ENCODE measurements at places on chromosomes 1 and 21.
A peak's percentile ranks its signal among the peaks of the same experiment; 100 is the strongest.

DNA sequence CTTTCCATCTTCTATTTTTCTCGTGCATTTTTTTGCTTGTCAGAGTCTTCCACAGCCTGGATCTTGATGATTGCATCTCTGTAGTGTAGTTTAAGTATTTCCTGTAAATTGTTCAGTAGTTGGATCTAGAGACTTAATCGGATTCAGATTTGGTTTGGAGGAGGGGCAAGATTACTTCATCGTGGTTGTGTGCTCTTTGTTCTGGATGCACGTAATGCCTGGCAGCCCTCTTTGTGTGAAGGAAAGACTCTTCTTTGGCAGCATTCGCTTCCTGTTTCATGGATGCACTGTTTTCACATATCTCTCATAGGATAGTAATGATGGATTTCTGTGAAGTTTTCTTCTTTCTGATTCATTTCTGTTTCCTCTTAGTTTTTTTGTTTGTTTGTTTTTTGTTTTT, 14.2 kb downstream of the SEMA4A start:
- DNase-seq = no peak

- no peak for DNase-seq
These were observed 32.4 kb downstream of the ITPKB start for GRCh38 chr1:226706684-226707083.

GRCh38 chr1:24743404-24744211, 1.6 kb upstream of the CLIC4 start:
- no peak for DNase-seq

- no peak for DNase-seq
These were observed 13.7 kb downstream of the KIAA1614 start for GRCh38 chr1:180926164-180926981.

- peak; percentile 27 for DNase-seq
These were observed 26.2 kb upstream of the ID3 start for GRCh38 chr1:23585321-23586022.

DNA sequence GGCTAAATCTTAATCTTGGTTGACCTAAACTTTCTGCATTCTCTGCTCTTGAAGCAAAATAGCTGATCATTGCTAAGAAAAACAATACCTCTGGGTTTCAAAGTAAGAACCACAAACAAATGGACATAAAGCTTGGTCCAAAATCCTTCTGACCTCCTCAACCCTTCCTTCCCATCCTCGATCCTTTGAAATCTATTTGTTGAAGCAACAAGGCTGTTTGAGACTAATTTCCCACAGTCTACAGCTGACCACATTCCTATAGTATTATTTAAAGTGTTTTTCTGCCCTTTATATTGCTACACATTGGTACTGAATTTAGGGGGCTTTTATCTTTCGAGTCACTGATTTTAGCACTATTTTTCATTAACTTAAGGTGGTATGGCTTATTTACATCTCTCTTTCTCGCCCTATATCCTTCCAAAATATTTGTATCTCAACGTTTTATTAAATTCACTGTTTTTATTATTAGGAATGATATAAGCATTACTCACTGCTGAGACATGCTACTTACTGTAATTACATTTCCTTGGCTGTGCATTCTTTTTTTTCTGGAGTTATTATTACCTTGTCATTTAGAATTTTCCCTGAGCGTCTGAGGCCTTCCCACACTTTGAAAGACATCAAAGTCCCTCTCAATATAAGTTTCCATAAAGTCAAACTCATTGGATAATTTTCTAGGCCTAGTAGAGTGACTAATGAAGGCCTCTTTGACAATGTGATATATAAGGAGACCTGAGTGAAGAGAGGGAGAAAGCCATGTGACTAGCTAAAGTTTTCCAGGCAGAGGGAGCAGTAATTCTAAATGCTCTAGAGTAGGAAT, 73.9 kb downstream of the RAB3GAP2 start:
- DNase-seq = no peak

GRCh38 chr1:168550971-168551370, 7.2 kb upstream of the XCL2 start:
- DNase-seq = no peak

- DNase-seq = no peak
These were observed 65.7 kb downstream of the RUNX3 start for GRCh38 chr1:24864370-24864777.

DNA sequence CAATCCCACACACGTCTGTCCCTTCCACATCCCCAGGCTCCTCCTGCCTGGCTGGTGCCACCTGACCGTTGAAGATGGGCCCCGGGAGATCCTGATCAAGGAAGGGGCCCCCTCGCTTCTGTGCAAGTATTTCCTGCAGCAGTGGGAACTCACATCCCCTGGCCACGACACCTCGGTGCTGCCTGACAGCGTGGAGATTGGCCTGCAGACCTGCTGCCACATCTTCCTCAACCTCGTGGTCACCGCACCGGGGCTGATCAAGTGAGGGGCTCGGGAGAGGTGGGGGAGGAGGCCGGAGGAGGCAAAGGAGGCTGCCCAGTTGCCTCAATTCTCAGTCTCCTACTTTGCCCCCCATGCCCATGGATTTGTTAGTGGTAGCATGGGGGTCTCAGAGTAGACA, 5.6 kb downstream of the NCDN start:
- DNase-seq = no peak

DNA sequence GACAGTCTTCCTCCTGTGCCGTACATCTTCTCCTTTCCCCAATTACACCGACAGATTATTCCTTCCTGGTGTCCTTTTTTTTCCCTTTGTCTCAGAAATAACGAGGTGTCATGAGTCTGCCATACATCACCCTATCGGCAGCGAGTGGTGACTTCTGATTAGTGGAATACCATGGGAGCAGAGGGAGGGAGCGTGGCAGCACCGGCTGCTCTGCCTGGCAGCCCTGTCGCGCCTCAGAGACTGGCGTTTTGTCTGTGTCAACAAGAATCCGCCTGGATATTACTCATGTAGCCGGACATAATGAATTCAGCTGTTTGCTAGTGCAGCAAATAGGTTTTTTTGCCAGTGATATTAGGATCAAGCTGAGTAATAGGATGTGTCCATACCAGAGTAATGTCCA, 51.8 kb downstream of the UTP25 start:
- no peak for DNase-seq

- no peak for DNase-seq
These were observed 664.0 kb downstream of the SMYD3 start for GRCh38 chr1:245843101-245843500.

GRCh38 chr21:42237161-42237560, 18.2 kb downstream of the ABCG1 start:
- DNase-seq = no peak

DNA sequence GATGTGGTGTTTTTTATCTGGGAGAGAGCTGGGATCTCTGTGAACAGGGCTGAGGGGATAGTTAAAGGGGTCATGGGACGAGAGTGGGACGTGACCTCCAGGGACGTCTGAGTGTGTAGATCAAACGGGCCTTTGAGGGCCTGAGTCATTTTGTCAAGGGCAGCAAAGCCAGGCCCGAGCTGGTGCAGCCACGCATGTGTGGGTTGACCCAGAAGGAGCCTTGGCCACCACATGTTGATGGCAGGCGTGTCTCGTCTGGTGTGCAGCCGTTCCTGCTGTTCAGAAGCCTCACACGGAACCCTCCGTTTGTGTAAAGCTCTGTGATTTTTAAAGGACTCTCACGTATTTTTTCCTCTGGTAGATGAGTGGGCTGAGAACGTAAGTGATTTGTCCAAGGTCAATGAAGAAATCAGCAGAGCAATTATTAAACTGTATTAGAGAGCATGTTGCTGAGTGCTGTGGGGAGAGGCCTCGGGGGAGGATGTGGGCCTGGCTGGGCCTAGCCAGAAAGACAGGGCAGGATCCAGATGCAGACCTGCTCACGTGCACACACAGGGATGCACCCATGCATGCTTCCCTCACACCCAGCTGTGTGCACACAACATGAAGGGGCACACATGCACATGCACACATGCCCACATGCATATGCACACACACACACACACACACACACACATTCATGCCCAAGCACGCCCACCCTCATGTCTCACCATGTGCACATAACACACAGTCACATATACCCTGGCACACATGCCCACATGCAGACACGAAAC, 89.8 kb downstream of the AJAP1 start:
- DNase-seq = no peak

- no peak for DNase-seq
These were observed 107.9 kb downstream of the RUNX1 start for GRCh38 chr21:34941162-34941561.

- no peak for DNase-seq
These were observed 690 bp downstream of the C1orf216 start for GRCh38 chr1:35717911-35718476.

GRCh38 chr1:233025157-233025556, 74.7 kb downstream of the NTPCR start:
- DNase-seq = peak; percentile 46

GRCh38 chr1:1907098-1907736, 7.8 kb upstream of the CALML6 start:
- DNase-seq = no peak

DNA sequence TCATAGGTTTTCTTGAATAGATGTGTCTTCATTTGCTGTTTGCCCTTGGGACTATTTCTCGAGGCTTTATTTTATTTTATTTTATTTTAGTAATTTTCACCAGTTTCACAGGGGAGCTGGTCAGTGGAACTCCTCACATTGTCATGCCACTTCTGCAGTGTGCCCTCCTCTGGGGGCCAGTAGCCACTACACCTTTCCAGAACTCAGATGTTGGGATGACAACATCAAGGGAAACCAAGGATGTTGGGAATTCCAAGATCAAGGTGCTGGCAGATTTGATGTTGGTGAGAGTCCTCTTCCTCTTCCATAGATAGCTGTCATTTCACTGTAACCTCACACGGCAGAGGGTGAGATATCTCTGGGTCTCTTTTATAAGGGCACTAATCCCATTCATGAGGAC, 35.5 kb downstream of the SLC26A9 start:
- no peak for DNase-seq

DNA sequence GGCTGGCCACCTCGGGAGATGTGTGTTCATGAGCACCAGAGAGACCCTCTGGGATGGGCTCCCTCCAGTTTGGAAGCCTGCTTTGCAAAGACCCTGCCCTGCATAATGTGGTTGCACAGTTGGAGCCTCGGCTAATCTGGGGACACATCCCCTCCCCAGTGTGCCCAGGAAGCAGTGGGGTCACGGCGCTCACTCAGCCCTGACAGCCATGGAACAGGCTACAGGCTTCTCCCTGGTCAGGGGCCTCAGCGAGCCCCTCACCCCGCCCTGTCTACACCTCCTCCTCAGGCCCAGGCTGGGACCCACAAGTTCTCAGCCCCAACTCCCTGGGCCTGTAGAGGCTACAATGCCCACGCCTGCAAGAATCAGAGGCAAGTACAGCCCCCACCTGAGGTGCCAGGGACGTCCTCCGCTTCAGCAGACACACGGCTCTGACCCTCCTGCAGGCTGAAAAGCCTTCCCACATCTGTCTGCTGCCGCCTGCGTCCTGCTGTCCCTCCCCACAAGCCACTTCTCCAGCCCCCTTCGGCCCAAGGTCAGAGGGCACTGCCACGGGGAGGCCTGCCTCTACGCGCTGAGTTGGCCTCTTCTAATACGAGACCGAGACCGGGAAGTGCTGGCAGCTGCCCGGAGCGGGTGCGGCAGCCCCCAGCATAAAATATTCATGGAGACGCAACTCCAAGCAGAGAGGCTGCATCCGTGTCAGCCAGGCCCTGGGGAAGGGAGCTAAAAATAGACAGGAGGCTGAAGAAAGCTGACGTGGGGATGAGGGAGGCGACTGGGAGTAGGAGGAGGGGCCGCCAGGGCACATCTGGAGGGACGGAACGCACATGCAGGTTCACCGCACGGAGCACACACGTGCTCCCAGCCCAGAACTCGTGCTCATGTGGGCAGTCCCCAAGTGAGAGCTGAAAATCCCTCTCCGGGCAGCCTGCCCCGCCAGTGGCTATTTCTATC, 15.2 kb upstream of the GPR153 start:
- no peak for DNase-seq

GRCh38 chr1:39795651-39796050, 7.0 kb upstream of the BMP8B start:
- DNase-seq = no peak

GRCh38 chr1:204461331-204462228, 33.0 kb downstream of the PIK3C2B start:
- DNase-seq = no peak

GRCh38 chr1:45879885-45880598, 76.6 kb downstream of the MAST2 start:
- DNase-seq = no peak

DNA sequence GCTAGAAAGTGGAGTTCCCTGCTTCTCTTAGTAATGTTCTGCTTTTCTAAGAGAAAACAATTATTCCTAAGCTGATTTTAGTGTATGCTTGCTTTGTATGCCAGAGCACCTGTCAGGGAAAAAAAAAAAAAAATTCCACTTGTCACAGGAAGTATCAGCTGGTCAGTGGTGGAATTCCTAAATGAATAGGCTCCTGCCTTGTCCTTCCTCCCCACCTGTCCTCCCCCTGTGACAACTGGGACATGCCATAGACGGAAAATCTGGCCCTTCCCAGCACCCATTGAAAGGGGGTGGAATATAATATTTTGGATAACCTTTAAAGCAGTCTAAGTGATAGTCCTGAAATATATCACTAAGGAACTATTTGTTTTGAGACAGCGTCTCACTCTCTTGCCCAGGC, 10.8 kb downstream of the FNDC5 start:
- DNase-seq = no peak

DNA sequence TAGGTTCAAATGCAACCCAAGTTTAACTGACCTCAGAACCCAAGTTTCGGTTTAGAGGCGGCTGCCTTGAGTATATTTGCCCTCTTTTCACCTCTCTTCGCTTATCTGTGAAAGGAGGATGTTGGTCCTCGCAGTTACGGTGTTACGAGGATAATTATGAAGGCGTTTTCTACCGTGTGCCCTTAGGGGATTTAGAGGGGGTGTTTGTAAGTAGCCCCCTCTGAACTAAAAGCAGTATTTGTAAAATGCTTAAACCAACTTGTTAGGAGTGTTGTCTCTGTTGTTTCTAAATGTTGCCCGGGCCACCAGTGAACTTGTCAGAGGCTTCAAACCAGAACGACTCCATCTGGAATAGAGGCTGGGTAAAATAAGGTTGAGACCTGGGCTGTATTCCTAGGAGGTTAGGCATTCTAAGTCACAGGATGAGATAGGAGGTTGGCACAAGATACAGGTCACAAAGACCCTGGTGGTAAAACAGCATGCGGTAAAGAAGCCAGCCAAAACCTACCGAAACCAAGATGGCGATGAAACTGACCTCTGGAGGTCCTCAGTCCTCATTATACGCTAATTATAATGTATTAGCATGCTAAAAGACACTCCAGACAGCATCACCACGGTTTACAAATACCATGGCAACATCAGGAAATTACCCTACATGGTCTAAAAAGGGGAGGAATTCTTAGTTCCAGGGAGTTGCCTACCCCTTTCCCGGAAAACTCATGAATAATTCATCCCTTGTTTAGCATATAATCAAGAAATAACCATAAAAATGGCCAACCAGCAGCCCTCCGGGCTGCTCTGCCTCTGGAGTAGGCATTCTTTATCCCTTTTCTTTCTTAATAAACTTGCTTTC, 1.0 kb upstream of the PSRC1 start:
- no peak for DNase-seq

GRCh38 chr21:44482581-44483287, 27.4 kb downstream of the LRRC3 start:
- DNase-seq = no peak

- DNase-seq = no peak
These were observed 42.4 kb upstream of the ATP1B1 start for GRCh38 chr1:169064103-169064502.

GRCh38 chr1:180160357-180160756, 5.7 kb downstream of the QSOX1 start:
- no peak for DNase-seq
